Activated T-helper 1 cell treated with Interleukin-2 at 50 U/mL for 16 hours (primary cell): ENCODE measurements at places on chromosomes 2 and 18.

DNA sequence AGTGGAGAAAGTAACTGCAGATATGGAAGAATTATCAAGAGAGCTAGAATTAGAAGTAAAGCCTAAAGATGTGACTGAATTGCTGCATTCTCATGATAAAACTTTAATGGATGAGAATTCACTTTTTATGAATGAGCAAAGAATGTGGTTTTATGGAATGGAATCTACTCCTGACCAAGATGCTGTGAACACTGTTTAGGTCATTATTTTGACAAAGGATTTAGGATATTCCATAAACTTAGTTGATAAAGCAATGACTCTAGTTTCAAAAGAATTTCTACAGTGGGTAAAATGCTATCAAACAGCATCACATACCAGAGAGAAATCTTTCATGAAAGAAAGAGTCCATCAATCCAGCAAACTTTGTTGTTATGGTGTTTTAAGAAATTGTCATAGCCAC is 1317.7 kb upstream of the ACVR2A start:
- DNase-seq = no peak

DNA sequence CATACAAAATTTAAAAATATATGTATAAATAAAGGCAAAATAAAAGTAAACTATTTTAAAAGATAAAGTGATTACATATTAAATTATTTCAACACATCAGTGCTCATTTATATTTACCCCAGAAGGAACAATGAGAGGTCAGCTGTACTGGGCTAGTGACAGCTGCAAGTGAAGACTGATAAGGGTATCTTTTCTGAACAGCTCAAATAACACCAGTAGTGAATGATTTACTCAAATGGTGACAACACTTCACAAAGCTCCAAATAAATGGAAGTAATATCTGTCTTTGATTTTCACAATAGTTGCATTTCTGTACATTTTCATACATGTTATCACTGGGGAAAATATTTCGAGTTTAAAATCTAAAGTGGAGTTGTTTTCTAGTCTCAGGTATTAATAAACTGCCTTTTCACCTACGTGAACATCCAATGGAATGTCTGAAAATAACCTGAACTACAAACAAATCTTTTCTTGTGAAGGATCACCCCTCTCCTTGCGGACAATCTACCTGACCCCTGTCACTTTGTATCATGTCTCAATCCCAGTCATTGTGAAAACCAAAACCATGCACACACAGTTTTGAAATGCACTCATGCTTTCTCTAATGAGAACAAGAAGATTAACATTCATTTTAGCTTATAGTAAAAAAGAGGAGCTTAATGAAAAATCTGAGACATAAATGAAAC is 1928.8 kb upstream of the CELF4 start:
- DNase-seq = no peak

GRCh38 chr2:30336978-30337841 is 105.9 kb downstream of the LBH start:
- DNase-seq = peak; percentile 25

- no peak for DNase-seq
These were observed 172.0 kb downstream of the NDUFA10 start for GRCh38 chr2:239853121-239853520.

DNA sequence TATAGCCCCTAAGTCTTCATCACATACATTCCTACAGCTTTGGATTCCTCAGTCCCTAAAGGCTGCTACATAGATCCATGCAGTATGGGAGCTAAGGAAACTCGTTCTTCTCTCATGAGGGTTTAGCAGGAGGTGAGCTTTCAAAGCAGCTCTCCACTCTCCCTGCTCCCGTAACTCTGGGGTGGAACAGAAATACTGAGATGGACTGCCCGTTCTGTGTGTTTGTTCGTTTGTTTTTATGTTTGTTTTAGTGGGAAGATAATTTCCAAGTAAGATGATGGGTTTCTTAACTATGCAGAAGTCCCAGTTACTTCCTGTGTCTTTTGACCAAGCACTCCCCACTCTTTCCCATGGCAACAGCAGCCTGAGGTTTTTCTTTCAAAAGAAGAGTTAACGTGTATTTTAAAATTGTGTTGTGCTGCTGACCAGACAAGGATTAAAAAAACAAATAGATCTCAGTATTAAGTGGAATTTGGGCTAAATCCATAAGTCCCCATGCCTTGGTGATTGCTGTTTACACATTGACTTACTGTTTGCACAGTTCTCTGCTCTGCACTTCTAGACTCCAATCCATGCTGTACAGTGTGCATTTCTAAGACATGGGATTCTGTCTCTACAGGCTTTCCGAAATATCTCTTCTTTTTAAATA is 156.4 kb upstream of the SH3BP4 start:
- no peak for DNase-seq

DNA sequence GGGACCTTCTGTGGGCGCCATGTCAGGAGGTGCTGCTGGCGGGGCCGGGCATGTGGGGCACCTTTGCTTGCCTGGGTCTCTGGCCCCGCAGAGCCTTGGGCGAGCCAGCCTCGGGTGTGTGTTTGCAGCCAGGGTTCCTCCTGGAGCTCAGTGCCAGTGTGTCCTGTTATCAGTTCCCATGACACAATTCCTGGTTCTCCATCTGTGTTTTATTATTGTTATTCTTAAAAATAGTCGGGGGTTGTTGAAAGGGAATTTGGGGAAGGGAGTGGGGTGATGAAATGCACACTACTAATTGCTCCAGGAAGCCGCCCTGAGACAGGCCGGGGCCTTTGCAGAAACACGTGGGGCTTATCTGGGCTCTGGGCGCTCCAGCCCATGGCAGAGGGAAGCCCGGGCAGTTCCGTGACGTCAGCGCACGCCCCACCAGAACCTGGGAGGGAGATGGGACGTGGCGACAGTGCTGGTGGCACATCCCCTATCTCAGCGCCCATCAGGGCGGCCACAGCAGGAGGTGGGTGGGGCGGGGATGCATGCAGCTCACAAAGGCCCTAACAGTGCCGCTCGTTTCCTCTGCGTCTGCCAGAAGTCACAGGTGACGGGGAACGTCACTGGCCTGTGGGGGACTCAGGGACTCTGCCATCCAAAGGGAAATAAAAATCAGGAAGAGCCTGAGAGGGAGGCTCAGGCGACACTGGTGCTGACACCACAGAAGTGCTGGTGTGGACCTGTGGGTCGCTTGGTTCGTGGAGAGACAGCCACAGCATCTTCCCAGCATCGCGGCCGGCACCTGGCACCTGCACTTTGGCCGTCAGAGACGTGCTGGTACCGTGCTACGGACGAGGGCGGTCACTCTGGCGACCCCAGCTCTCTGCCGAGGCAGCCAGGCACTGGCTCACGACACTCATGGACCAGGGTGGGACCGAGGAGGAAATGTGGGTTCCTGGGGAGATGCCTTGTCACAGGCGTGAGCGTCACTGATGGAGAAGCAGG is 131.0 kb downstream of the NFATC1 start:
- no peak for DNase-seq

DNA sequence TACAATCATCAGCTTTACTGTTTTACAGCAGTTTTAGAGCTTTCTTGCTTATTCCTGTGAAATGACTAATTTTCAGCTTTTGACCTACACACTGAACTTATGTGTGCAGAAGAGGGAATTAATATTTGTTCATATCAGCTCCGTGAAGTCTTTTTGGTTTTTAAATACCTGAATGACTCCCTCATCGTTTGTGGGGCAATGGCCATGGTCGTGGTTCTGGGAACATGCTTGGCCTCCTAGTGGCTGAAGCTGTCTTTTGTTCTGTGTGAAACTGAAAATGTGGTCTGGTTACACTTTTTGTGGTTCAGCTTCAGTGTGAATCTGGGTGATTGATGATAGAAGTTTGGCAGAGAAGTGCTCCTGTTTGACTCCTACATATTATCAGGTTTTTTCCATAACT is 408.1 kb downstream of the THSD7B start:
- no peak for DNase-seq

DNA sequence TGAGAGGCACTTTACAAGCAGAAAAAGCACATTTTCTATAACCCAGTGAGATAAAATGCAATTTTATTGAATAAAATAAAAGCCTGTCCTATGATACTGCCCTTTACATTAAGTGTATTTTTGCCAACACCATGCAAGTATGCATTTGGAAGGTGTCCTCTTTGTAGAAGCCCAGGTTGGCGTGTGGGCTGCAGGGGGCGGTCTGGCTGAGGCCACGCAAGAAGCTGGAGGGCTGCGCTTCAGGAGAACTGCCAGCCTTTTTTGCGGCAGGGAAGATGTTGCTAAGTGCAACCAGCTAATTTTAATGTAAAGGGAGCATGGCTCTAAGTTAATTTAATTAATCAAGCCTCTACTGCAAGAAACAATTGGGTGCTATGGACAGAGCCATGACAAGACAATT is 562.8 kb upstream of the SALL3 start:
- DNase-seq = no peak

- no peak for DNase-seq
These were observed 40.2 kb upstream of the TGIF1 start for GRCh38 chr18:3409811-3410210.

GRCh38 chr2:111176867-111177266 is 56.2 kb downstream of the BCL2L11 start:
- DNase-seq = no peak

DNA sequence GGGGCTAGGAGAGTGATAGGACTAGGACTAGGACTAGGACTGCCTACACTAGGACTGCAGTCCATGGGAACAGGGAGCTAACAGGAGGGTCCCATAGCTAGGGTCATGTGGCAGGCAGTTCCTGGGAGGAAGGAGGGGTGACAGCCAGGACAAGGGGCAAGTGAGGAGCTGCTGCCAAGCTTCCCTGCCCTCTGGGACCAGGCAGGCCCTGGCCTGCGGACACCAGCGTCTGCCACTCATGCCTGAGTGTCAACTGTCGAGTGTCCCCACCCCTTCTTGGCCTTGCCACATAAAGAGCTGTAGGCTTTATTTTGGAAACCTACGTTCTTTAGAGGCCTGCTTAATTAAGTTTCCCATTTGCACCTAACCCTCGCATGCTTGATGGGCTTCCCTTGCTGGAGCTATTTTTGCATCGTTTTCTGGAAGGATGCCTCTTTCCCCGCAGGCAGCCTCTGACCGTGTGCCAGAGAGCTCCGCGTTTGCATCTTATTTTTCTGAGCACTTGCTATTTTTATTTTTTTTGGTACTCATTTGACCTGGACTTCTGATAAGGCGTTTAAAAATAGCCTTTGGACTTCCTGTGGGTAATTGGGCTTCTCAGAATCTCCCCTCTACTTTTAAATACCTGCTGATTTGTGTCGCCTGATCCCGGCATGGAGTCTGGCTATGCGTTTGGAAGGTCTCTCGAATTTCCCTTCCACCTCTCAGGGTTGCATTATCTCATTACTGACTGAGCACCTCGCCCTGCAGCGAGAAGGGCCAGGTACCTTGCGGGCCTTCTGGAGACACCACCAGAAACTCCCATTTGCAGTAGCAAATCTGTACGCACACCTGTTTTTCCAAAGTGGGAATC is 66.4 kb downstream of the SH3RF3 start:
- DNase-seq = no peak

GRCh38 chr2:182924306-182924705 is 57.9 kb upstream of the FRZB start:
- DNase-seq = no peak

GRCh38 chr2:138187221-138187620 is 222.9 kb downstream of the HNMT start:
- DNase-seq = no peak

DNA sequence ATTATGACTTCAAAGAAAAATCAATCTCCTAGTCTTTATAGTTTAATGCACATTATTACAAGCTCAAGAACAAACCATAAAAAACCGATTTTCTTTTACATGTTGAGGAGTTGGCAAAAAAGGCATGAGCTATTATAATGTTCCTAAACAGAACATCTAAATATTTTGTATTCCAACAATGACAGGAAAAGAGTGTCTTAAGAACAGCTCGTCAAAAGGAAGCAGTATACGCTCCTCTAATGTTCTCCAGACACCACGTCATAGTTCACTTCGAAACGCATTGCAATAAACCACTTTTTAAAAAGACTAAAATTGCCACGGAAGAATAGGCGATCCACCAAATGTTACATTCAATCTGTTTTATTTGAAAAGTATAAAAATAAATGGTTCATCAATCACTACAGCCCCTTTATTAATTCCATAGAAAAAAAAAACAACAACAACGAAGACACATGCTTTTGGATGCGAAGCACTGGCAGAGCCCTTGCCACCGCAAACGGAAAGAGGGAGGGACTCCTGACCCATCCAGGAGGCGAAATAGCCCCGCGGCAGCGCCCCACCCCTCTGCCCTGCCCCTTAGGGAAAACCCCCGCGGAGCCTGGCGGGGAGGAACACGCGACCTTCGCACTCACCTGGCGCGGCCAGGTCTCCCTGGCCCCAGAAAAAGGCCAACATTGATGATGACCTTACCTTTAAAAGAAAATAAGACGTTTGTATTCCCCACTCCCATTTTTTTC is 45.8 kb downstream of the MBP start:
- DNase-seq = no peak

GRCh38 chr2:150110548-150110947 is 376.9 kb downstream of the RND3 start:
- DNase-seq = no peak

- no peak for DNase-seq
These were observed 17.7 kb downstream of the FHL2 start for GRCh38 chr2:105381101-105381668.

DNA sequence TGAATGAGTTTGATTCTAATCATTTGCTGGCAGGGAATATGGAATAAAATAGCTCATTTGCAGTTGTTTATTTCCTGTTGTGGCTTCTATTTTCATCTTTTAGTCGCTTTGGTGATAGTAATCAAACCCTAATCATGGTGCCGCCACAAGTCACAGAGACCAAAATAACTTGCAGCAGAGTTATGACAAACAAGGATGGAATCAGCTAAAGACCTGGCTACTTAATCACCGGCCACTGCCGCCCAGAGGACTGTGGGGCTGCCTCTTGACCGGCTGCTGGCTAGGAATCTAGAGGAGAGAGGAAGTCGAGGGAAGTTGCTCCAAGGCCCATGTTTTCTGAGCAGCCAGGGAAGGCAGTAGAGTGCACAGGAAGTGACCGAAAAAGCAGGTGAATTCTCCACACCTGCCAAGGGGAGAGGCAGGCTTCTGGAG is 5.1 kb upstream of the SMAD7 start:
- no peak for DNase-seq

GRCh38 chr2:228689053-228689452 is 507.6 kb upstream of the SPHKAP start:
- no peak for DNase-seq

DNA sequence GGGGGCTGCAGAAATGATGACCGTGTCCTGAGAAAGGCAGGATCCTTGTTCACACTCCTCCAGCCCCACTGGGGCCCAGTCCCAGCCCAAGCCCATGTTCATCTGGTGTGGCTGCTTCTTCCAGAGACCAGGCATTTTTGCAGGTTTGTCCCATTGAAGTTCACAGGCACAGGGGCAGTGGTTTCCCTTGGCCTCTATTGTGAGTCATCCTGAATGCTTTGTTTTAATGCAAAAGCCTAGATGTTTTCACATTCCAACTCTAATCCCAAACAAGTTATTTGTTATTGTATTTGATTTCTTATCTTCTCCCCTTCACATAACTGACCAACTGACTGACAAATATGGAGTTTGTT is 426.4 kb upstream of the ID2 start:
- DNase-seq = no peak
